ENCODE measurements at places on chromosomes 4 and X.

- no peaks in the 10 kb centered on the region for H3K4me1 ChIP-seq
- H3K36me3 ChIP-seq, result no peaks in the 10 kb centered on the region
- no peak overlapping the region for H3K27ac ChIP-seq
- no peak overlapping the region for H3K4me3 ChIP-seq
Measured at GRCh38 chrX:26376037-26376708, 160.2 kb downstream of the MAGEB5 start.

- no peak for DNase-seq
- H3K4me3 ChIP-seq, result no peak overlapping the region
- no peaks in the 10 kb centered on the region for H3K36me3 ChIP-seq
- H3K4me1 ChIP-seq, result no peaks in the 10 kb centered on the region
Measured at GRCh38 chrX:118702741-118703140, 24.7 kb upstream of the IL13RA1 start.

GRCh38 chr4:172980219-172980618, 188.4 kb upstream of the GALNT7 start:
- DNase-seq, result no peak
- H3K4me1 ChIP-seq, result peaks cover 5% of the 10 kb centered on the region
- no peak overlapping the region for H3K4me3 ChIP-seq
- H3K27ac ChIP-seq, result no peak overlapping the region

DNA sequence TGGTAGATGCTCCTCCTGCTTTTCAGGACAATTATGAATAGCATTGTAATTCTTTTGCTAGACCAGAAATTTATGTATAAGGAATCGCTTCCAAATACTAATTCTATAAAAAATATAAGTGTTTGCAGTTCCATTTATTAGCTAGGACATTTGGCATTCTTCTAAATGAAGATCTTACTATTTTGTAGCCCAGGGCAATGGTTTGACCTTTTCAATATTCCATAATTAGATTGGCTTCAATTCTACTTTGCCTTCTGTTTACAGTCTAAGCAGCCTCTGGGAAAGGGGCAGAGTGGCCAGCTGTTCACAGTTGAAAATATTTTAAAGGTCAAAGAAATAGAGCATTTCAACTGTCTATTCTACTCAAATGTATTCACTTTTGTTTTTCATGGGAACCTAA, 912.1 kb upstream of the GRIA3 start:
- H3K4me1 ChIP-seq, result no peaks in the 10 kb centered on the region
- H3K27me3 ChIP-seq, result no peaks in the 10 kb centered on the region
- H3K36me3 ChIP-seq, result no peaks in the 10 kb centered on the region
- no peak overlapping the region for H3K27ac ChIP-seq

DNA sequence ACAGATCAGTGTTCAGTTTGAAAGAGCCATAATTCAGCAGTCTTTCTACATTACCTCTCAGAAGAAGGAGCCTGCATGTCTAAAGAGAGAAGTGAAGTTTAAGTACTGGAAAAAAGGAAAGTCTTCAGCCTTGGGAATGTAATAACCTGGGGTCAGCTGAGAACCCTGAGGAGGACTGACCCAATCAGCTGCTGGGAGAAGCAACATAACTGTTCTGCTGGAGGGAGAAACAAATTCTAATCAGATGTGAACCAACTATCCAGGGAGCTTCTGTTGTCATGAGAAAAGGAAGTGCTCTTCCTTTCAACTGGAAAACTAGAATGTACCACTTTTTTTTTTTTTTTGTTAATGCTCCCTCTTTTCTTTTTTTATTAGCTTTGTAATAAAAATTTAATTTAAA, 64.5 kb upstream of the PDE5A start:
- DNase-seq, result no peak
- no peak overlapping the region for H3K4me3 ChIP-seq
- no peaks in the 10 kb centered on the region for H3K4me1 ChIP-seq
- no peaks in the 10 kb centered on the region for H3K36me3 ChIP-seq

GRCh38 chrX:126238220-126238619, 72.1 kb upstream of the DCAF12L2 start:
- no peaks in the 10 kb centered on the region for H3K27me3 ChIP-seq
- H3K27ac ChIP-seq, result no peak overlapping the region
- H3K4me1 ChIP-seq, result no peaks in the 10 kb centered on the region
- no peak overlapping the region for H3K4me3 ChIP-seq

- H3K4me1 ChIP-seq, result no peaks in the 10 kb centered on the region
- H3K4me3 ChIP-seq, result no peak overlapping the region
- no peak overlapping the region for H3K27ac ChIP-seq
- no peak for DNase-seq
- no peaks in the 10 kb centered on the region for H3K36me3 ChIP-seq
Measured at GRCh38 chr4:184664445-184665210, 15.1 kb downstream of the PRIMPOL start.

DNA sequence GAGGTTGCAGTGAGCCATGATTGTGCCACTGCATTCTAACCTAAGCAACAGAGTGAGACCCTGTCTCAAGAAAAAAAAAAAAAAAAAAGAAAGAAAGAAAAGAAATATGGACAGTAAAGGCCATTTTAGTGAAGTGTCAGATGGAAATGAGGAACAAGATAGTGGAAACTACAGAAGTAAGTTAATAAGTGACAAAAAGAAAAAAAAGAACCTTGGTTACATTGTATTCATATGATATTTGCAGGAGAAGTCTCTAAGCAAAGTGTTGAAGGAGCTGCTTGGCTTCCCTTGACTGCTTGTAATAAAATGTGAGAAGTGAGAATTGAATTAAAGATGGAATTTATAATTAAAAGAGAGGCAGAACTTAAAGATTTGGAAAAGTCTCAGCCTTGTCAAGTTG, 73.2 kb downstream of the HOPX start:
- H3K27ac ChIP-seq, result no peak overlapping the region
- H3K4me3 ChIP-seq, result no peak overlapping the region
- H3K36me3 ChIP-seq, result no peaks in the 10 kb centered on the region
- no peaks in the 10 kb centered on the region for H3K4me1 ChIP-seq

DNA sequence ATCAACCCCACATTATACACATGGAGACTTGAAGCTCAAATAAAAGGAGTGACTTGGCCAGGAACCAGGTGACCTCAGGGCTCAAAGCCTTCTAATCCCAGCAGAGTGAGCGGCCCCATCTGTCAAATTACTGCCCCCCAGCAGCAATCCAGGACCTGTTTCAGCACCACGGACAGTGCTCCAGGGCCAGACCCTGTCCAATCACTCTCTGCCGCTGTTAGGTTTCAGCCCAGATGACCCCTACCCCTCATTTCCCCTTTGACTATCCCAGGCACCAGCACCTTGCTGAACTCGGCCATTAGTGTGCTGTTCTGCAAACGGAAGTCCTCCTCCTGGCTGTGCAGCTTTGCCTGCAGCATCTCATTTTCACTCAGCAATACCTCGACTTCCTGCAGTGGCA, 5.1 kb downstream of the GRIPAP1 start:
- H3K36me3 ChIP-seq, result no peaks in the 10 kb centered on the region
- H3K4me1 ChIP-seq, result no peaks in the 10 kb centered on the region
- no peak overlapping the region for H3K4me3 ChIP-seq
- H3K27me3 ChIP-seq, result no peaks in the 10 kb centered on the region

DNA sequence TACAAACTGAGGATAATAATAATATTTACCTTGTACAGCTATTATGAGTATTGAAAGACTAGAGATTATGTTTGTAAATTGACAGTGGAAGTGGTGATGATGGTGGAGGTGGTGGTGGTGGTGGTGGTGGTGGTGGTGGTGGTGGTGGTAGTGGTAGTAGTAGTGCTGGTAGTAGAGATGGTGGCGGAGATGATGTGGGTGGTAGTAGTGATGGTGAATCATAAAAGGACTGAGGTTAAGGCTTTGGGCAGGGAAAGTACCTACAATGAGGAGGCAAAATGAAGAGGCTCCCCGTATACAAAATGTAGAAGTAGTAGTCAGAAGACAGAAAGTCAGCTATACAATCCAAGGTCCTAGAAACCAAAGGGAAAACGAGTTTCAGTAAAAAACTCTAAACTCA, 214.1 kb downstream of the BCOR start:
- no peaks in the 10 kb centered on the region for H3K36me3 ChIP-seq
- no peak overlapping the region for H3K27ac ChIP-seq
- H3K4me3 ChIP-seq, result no peak overlapping the region

DNA sequence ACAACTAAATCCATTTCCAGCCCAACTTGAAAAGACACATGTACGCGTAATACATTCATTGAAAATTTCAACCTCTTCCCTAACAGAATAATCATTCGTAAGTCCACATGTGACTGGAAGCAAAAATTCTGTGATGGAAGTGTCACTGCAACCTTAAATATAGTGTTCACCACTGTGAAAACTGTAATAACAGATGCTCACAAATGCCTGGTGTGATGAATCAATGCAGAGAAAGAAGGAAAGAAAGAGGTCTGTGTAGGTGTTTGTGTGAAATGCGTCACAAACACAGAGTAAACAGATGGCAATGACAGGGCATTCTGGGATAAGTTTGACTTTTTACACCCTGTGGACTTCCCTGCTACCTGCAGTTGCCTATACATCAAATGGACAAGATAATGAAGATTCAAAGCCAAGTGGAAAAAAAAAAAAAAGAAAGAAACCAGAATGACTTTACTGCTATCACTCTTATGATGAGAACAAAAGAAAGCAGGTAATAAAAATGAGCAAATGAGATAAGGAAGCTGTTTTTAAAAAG, 123.3 kb downstream of the EPHA5 start:
- H3K27me3 ChIP-seq, result no peaks in the 10 kb centered on the region
- H3K36me3 ChIP-seq, result no peaks in the 10 kb centered on the region
- no peak overlapping the region for H3K4me3 ChIP-seq
- DNase-seq, result no peak
- no peaks in the 10 kb centered on the region for H3K4me1 ChIP-seq

DNA sequence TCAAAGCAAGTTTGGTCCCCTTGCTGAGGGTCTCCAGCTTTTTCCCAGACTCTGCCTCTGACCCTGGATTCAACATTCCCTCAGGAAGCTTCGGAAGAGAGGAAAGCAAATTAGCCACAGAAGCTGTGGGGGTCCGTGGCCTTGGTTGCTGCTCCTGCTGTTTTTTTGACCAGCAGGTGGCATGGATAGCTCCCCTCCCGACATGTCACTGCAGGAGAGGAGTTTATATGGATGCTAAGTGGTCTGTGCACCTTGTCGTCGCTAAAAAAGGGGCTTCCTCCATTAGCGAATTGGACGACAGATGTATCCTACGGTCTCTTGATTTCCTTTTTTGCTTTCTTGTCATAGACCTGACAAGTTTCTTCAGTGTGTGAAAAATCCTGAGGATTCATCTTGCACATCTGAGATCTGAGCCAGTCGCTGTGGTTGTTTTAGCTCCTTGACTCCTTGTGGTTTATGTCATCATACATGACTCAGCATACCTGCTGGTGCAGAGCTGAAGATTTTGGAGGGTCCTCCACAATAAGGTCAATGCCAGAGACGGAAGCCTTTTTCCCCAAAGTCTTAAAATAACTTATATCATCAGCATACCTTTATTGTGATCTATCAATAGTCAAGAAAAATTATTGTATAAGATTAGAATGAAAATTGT, 70.2 kb downstream of the CD38 start:
- no peaks in the 10 kb centered on the region for H3K27me3 ChIP-seq
- H3K36me3 ChIP-seq, result no peaks in the 10 kb centered on the region
- DNase-seq, result no peak
- no peak overlapping the region for H3K27ac ChIP-seq

GRCh38 chr4:151093203-151093602, 6.2 kb upstream of the RPS3A start:
- H3K27me3 ChIP-seq, result no peaks in the 10 kb centered on the region
- DNase-seq, result no peak
- no peak overlapping the region for H3K4me3 ChIP-seq

DNA sequence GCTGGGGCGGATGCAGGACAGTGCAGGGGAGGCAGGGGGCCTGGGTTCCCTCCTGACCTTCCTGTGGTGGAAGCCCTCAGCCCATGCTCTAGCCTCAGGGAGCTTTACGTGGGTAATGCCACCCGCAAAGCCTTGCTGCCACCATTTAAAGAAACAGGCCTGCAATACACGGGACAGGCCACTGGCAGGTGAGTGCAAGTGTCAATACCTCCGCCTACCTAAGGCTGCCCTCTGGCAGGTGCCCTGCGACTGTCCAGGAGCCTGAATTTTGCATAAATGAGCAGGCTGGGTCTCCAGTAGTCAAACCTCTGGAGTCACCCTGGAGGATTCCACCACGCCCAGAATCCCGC, 5.9 kb downstream of the CRMP1 start:
- no peak overlapping the region for H3K27ac ChIP-seq
- no peaks in the 10 kb centered on the region for H3K4me1 ChIP-seq
- H3K36me3 ChIP-seq, result no peaks in the 10 kb centered on the region
- no peak for DNase-seq
- no peaks in the 10 kb centered on the region for H3K27me3 ChIP-seq
- H3K4me3 ChIP-seq, result no peak overlapping the region

- no peak overlapping the region for H3K27ac ChIP-seq
- H3K36me3 ChIP-seq, result no peaks in the 10 kb centered on the region
- no peak for DNase-seq
- H3K4me1 ChIP-seq, result 0 out of 2 replicates have a peak, but pooled peaks cover 4% of the 10 kb centered on the region
Measured at GRCh38 chr4:100963627-100964026, 383.7 kb downstream of the PPP3CA start.

DNA sequence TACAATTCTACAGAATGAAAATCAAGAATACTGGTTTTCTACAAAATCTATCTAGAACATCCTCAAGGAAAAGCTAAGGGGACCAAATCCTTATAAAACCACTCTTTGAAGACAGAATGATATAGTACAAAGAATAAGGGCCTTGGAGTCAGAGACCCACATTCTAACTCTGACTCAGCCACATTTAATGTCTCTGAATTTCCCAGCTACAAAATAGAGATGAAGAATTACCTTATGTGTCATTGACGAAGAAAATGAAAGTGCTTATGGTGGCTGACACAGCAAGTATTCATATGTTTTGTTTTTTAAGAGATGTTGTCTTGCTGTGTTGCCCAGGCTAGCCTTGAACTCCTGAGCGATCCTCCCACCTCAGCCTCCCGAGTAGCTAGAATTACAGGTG, 35.9 kb upstream of the CXorf38 start:
- H3K4me1 ChIP-seq, result no peaks in the 10 kb centered on the region
- no peak overlapping the region for H3K4me3 ChIP-seq
- H3K27ac ChIP-seq, result no peak overlapping the region
- DNase-seq, result no peak

DNA sequence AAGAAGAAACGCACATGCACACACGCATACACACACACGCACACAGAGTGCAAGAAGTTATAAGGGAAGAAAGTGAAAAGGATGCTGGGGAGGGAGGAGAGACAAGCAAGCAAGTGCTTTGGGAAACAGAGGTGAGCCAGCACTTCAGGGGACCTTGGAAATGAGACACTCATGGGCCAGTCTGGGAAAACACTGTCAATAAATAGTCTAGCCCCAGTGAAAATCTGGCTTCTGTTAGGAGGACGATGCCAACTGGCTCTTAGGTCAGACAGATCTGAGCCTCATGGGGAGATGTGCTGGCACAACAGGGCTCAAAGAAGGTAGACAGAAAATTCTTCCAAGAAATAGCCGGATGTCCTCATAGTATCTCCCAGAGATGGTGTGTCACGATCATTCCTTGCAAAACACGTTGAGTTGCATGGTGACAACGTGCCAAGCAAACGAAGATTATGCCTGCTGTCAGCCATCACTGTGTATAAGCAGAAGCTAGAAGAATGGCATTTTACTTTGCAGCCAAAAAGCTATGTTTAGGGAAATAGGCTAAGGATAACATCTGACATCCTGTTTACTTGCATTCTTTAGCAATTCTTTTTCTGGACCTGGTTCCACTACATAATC, 557 bp upstream of the ARHGEF6 start:
- no peak overlapping the region for H3K27ac ChIP-seq
- no peak overlapping the region for H3K4me3 ChIP-seq
- DNase-seq, result peak; percentile 72
- H3K36me3 ChIP-seq, result no peaks in the 10 kb centered on the region
